ENCODE measurements at places on chromosomes 4 and X.

DNA sequence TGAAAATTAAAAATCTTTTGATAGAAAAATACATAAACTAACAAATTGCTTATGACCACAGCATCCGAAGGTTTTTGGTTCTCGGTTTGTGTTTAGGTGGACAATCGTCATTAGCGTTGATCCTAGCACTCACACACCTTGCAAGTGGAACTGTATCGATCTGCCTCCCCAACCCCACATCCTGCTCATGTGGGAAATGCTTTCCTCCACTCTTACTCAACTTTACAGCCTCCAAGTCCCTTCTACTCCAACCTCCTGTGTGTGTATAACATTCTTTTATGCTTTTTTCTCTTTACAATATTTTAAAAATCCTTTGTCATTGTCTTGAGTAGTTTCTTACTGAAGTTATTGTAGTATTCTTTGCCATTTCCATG, 15.6 kb upstream of the TMEM131L start:
- no peak for DNase-seq

DNA sequence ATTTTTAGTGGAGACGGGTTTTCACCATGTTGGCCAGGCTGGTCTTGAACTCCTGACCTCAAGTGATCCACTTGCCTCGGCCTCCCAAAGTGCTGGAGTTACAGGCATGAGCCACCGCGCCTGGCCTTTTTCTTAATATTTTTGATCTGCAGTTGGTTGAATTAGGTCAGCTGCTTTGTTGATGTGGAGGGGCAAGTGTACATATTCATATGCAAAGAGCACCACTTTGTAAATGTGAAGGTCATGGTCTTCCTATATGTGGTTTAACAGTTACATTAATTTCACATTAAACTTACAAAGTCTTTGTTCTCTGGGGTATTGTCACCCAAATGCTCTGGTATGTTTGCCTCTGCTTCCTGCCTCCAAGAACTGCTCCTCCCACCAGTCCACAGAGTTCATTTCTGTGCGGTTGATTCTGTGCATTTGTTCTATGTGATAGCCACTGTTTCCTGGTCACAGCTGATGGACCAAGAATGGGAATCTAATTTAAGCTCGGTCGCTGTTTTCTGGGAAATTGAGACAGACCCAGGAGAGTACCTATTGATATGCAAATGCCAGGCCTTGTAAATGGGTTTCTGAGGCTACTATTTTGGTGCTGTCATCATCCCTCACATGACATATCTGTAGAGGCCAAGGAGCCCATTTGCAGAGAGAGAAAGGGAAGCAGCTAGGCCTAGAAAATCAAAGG, 26.9 kb upstream of the HPSE start:
- no peak for DNase-seq

- DNase-seq: no peak
These were observed 15.1 kb upstream of the ABLIM2 start for GRCh38 chr4:8173492-8174242.

GRCh38 chrX:79452881-79453280, 85.7 kb upstream of the ITM2A start:
- no peak for DNase-seq

DNA sequence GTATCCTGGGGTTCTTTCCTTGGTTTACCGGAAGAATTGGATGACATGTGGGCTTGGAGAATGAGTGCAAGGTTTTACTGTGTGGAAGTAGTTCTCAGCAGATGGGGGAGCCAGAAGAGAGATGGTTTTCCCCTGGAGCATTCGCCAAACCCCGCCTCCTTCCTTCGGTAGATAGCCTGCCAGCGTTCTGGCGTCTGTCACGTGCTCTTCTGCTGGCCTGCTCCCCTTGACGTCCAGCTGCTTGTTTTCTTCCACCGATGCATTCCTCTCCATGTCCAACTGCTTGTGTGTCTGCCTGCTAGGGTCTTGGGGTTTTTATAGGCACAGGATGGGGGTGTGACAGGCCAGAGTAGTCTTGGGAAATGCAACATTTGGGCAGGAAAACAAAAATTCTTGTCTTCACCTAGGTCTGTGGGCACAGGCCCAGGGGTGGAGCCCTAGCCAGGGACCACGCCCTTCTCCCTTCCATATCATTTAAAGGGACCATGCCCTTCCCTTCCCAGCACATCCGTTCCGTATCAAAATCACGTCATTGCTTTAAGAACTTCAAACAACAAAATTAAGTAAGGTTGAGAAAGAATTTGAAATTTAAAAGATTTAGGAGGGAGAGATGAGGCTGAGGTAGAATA, 538.7 kb upstream of the SMIM31 start:
- no peak for DNase-seq

- no peak for DNase-seq
These were observed 569 bp downstream of the ARFIP1 start for GRCh38 chr4:152780267-152780778.

DNA sequence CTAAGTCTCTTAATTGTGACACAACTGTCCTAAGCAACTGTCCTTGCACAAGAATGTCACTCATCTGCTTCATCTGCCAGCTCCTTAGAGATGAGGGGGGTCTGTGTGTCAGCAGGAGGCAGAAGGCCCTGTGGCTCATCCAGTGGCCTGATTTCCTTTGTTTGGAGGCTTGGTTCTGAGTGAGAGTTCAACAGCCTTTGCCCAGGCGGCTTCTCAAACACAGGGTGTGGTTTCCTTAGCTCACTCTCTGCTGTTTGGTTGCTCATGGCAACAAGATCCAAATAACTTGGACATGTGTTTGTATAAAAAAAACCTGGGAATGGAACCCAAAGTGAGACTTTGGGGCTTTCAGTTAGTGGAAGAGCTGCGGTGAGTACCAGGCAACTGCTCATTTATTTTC, 46.6 kb downstream of the MAP7D3 start:
- peak; percentile 42 for DNase-seq

DNA sequence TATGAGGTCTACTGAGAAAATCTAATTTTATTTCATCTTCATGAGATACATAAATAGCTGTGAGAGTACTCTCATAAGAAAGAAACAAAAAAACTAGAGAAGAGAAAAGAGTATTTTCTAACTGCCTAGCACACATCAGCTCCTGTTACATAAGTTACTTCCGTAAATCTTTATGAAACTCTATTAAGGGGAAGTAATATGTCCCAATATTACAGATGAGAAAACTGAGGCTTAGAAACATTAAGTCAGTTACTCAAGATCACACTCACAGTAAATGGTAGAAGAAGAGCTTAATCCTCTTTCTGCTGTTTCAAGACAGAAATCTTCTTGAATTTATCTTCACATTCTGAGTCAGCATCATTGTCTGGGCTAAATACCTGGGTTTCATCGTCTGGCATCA, 164.1 kb downstream of the DTHD1 start:
- no peak for DNase-seq

DNA sequence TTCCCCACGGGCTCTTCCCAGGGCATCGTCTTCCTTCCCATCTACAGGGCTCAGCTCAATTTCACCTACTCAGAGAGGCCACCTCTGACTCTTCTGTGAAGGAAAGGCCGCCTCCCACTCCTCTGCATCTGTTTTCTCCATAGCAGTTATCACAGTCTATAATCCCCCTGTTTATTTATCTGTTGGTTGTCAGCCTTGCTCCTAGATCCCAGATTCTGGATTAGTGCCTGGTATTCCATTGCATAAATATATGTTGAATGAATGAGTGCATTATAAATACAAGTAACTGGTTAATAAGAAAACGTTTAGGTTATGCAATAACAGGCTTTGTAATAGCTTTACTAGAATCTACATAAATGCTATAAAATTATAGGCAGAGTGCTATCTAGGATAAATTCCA, 52.9 kb downstream of the NSG1 start:
- no peak for DNase-seq
